Caudate nucleus (tissue), 63 donors: ENCODE measurements at places on chromosomes 13 and 19.

DNA sequence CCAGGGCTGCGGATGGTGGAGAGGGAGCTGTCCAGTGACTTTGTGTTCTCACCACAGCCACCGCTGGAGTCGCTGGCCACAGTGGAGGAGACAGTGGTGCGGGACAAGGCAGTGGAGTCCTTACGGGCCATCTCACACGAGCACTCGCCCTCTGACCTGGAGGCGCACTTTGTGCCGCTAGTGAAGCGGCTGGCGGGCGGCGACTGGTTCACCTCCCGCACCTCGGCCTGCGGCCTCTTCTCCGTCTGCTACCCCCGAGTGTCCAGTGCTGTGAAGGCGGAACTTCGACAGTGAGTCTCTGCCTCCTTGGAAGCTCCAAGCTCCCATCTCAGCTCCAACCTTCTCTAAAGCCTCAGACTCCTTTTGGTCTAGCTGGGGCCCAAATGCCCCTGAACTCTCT lies 21.4 kb downstream of the PPP2R1A start:
- DNase-seq: no peak

DNA sequence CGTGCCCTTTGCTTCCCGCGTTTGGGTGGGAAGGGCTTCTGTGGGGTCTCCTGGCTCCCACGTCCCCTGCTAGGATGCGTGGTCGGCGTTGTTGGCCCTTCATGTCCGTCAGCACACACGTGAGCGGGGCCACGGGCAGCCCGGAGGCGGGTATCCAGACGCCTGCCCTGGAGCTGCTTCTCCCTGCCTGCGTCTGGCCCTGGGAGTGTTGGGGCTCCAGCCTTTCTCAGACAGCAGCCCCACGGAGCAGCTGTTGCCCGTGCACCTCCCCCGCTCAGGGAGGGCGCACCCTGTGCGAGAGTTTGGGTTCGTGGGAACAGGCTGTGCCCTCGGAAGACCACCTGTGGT lies 14.5 kb downstream of the DAZAP1 start:
- no peak for DNase-seq

DNA sequence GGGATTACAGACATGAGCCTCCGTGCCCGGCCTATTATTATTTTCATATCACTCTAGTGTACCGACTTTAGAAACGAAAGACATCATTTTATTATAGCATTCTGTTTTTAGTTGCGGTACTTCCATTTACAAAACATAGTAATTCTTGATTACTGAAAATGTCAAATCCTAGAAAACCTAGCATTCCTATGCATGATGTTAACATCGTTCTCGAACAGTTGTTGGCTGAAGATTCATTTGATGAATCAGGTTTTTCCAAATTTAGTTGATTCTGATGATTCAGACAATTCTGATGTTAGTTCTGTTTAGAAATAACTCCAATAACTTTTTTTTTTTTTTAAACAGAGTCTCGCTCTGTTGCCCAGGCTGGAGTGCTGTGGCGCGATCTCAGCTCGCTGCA lies 11.5 kb upstream of the MTRF1 start:
- DNase-seq: no peak

DNA sequence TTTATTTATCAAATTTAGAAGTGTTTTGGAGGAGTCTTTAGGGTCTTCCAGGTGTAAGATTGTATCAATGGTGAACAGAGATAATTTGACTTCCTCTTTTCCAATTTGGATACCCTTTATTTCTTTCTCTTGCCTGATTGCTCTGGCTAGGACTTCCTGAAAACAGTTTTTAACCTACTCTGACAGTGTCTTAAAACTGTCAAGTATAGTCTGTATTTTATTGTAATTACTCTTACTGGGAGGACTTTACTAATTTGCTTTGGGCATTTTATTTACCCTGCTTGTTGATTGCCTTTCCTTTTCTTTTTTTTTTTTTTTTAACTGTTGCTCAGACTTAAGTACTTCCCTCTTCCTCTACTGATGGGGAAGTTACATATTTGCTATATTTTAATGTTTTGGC lies 81.3 kb downstream of the URI1 start:
- DNase-seq: no peak

DNA sequence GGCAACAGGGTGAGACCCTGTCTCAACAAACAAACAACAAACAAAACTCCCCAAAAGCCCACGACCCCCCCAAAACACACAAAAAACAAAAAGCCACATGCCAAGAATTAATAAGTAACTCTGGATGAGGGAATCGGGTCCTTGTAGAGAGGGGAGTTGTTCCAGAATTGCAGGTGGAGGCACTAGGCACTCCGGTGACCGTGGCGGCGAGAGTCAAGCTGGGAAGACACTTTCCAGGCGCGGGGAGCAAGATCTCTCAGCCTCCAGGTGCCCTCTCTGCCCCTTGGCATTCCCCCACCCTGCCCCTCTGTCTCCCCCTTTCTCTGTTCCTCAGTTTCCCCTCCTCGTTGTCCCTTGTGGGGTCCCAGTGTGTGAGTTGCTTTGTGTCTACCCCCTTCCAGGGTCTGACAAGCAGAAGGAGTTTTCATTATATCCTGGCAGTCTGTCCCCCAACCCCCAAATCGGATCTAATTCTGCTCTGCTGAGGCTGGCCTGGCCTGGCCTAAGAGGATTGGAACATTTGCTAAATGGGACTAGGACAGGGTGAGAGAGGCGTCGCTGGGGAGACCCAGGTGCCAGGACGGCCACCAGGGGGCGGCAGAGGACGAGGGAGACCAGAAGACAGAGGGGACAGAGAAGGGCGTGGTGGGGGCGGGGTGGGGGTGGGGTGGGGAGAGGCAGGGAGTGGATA lies 8.3 kb upstream of the CRX start:
- peak; percentile 34 for DNase-seq

DNA sequence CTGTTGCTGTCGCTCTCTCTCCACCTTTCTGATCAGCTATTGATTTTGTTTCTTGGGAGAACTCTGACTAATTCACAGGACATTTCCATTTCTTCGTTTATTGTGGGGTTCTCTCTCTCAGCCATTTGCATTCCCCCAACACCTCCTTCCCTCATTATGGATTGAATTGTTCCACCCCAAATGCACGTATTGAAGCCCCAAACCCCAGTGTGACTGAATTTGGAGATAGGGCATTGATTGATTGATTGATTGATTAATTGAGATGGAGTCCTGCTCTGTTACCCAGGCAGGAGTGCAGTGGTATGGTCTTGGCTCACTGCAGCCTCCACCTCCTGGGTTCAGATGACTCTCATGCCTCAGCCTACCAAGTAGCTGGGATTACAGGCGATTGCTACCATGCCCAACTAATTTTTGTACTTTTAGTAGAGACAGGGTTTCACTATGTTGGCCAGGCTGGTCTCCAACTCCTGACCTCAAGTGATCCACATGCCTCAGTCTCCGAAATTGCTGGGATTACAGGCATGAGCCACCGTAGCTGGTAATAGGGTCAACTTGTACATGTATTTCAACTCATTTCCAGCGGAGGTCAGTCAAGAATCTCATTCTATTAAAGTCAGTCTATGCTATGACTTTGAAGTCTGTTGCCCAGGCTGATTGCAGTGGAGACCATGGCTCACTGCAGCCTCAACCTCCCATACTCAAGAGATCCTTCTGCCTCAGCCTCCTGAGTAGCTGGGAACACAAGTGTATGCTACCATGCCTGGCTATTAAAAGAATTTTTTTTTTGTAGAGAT lies 13.6 kb downstream of the NFILZ start:
- DNase-seq: no peak

DNA sequence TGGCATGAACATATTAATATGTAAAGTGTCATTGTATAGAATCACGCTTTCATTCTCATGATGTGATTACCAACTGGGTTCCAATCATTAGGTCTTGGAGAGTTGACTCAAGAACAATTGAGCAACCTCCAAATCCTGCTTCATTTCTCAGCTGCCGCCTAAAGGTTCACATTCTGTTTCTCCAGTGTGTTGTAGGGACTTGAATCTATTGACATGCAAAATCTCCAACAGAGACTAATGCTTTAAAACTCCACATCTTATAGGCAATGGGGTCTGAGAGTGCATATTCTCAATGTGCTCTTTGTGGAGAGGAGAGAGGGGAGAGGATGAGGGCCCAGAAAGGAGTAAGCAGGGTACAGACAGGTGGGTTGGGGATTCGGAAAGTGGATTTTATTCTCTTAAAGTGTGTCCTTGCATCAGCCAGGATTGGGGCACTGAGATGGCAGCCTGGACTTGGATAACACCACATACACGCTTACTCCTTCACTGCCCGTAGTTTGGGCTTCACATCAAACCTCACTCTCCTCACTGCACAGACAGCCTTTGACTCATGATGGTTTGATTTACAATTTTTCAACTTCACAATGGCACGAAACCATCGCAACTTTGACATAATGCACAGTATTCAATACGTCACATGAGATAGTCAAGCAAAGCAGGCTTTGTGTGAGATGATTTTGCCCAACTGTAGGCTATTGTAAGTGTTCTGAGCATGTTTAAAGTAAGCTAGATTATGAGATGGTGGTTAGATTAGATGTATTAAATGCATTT lies 241.3 kb upstream of the IRS2 start:
- no peak for DNase-seq

DNA sequence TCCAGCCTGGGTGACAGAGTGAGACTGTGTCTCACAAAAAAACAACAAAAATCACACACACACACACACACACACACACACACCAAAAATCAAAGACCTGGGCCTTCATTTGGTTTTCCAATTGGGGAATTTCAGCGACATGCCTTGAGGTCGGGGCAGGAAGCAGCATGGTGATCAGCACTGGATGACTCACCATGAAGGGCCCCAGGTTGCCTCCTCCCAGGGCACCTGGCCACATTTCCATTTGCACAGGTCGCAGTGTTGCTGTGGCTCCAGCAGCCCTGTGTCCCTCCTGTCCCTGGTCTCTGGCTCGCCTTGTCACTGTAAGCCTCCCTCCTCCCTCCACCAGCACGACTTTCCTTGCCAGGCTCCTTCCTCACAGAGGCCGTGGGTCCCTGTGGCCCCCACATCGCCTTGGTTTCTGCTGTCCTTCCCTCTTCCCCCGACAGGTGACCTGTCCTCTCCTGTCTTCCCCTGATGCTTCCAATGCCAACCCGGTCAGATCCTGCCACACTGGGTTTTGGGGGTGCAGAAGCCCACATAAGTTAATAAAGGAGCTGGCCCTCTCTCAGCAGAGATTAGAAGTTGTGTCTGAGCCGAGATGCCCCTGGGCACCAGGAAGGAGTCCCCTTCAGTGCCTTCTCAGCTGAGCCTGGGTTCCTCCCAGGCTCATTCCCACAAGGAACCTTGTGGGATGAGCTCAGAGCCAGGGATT lies 66.7 kb downstream of the GPR12 start:
- no peak for DNase-seq

DNA sequence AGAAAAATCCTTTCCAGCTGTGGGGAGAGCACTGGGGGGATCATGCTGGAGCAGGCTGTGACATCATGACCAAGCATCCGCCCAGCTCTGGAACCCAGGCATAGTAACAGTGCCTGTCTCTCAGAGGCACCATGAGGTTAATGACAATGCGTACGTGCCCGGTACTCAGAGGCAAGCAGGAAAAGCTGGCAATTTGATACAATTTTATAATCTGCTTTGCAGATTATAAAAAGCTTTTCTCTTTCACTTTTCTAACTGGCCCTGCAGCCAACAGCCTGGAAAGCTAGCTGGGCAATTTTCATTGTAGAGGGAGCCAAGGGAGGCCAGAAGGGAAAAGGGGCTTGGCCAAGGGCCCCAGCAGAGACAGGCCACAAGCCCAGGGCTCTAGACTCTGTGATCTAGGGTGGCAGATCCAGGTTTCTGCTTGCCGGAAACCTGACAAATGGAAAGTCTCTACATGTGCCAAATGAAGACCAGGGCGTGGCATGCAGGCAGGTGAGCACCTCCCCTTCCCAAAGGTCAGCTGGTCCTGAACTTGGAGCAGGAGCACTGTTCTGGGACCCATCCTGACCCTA lies 22.7 kb downstream of the VRK3 start:
- no peak for DNase-seq

- DNase-seq: no peak
Measured at GRCh38 chr13:39108783-39109182, 70.5 kb downstream of the NHLRC3 start.

- DNase-seq: no peak
Measured at GRCh38 chr19:53785196-53785889, 38.8 kb downstream of the NLRP12 start.

DNA sequence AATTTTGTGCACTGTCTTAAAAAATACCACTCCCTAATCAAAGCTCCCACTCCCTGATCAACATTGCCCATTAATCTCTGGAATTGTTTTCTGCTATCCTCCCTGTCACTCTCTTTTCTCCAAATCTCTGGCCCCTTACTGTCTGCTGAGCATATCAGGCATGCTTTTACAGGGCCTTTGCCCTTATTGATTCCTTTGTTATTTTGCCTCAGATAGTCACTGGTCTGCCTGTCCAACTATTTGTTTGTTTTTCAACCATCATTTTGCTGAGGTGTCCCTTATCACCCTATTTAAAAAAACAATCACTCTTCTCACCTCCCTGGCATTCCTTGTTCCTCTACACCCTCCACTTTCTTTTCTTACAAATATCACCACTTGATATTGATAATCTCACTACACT lies 153.0 kb downstream of the PCDH9 start:
- no peak for DNase-seq

- peak; percentile 57 for DNase-seq
Measured at GRCh38 chr13:33611121-33611805, 206.7 kb upstream of the RFC3 start.

GRCh38 chr13:45242070-45242469 lies 41.2 kb upstream of the KCTD4 start:
- DNase-seq: no peak

DNA sequence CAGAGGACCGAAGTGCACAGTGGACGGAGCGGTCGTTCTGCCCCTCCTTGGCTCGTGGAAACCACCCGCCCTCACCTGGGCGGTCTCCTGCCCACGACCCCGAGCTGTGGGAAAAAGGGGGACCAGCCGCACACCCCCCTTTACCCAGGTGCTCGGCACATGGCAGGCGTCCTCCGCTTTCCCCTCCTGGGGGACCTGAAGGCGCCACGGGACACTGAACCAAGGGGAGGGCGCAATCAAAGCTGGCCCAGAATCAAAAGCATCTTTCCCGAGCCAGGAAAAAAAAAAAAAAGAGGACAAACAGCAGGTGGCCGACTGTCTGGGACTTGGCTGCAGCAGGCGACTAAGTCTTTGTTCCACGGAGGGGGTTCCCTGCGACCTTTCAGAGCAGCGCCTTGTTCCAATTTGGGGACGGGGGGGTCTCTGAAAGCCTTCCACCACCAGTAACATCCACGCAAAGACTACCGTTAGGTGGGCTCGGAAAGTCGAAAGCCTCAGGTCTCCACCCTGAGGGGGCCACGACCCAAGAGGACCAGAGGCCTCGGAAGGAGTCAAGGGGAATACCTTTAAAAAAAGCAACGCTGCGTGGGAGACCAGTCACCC lies 1.1 kb downstream of the MBD3 start:
- no peak for DNase-seq
